NCI-H1417 treated with DMSO at 0.1 percent for 48 hours (cell line): ENCODE measurements at places on chromosomes 3 and 15.

DNA sequence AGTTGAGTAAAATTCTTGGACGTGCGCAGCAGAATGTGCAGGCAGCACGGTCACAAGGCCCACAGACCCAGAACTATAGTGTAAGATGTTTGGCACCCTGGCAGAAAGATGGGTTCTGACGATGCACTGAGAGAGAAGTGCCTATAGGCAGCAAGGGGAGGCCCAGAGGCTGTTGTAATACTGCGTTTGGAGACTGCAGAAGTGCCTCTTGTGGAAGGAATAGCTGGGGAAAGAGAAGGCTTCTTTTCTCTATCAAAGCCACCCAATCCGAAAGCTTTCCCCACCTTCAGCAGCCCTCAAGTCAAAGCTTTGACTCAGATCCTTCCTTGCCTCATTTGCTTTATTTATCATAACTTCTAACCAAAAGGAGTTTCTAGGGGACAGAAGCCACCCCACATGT is 5.2 kb upstream of the SIN3A start:
- no peak for DNase-seq

- DNase-seq = no peak
Measured at GRCh38 chr3:190288836-190289235, 33.4 kb downstream of the CLDN1 start.

DNA sequence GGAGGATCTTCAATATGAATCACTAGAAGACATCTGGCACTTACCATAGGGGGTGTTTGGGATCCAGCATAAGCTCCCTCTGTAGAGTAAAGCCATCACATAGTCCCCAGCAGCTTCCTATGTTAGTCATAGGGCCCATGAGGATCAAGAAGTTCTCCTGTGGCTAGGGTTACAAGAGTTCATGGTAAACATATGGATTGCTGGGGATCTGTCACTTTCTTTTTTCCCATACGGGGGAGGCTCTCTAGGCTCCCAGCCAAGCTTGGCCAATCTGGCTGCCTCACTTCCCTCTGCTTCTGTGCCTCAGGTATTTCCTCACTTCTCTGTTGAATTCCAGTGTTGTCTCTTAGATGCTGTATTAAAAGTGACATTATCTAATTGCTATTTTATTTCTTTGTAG is 597.9 kb downstream of the PDCD6IP start:
- DNase-seq = no peak

GRCh38 chr3:186839874-186840641 is 2.5 kb upstream of the ADIPOQ start:
- DNase-seq = no peak

DNA sequence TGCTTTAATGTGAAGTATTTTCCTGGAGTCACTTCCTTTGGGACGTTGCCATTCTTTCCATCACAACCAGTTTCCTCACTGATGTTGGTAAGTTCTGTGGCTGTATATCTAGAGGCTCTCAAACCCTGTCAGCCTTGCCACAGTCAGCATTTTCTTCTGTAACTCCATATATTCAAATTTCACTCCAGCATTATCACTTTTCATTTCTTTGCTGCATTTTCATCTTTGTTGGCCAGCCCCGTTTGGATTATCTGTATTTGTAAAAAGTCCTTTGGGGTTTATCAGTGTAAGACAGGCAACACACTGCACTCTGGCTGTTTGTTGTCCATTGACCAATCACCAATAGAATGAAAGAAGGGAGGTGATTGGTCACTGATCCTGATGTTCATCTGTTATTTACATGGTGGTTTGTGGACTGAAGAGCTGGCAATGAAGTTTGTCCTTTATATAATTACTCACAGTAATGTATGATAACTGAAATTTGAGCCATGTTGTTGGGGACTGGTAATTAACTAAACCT is 20.3 kb downstream of the GMPS start:
- no peak for DNase-seq
